Ammon's horn (tissue), 1 donor: ENCODE measurements at places on chromosomes 16 and 17.

- no peak for DNase-seq
These were observed 105.8 kb downstream of the SOCS1 start for GRCh38 chr16:11150190-11150589.

DNA sequence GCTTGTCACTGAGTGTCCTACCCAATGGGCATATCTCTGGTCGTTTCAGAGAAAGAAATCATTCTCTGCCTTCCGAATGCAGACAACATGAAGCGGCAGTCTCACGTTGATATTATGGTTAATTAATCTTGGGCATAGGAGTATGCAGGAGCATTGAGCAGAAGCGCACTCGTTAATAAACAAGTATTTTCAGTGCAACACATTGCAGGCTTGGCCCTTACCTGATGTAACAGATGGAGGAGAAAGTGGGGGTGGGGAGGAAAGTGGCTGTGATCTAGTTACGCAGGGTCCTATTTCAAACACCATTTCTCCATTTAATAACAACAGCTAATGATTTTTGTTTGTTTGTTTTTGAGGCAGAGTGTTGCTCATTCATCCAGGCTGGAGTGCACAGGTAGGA lies 414.0 kb upstream of the RBFOX1 start:
- no peak for DNase-seq

DNA sequence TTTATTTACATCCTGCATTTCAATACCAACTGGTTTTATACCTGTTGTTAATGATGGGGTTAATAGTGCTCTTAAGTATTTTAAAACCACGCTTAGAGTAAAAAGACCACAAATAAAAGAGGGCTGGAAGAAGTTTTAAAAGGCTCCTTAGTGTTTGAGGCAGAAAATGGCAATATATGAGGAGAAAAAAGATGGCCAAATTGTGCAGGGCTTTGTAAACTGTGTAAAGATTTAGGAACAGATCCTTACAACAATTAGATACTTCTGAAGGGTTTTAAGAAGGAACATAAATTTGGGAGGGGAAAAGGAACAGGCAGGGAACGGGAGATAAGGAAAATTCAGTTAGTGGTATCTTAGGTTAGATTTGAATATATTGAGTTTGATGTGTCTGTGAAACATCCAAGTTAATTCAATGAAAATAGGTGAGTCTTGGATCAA lies 12.7 kb downstream of the CDC27 start:
- no peak for DNase-seq

GRCh38 chr16:72615856-72616255 lies 432.1 kb downstream of the ZFHX3 start:
- DNase-seq = no peak

- peak; percentile 42 for DNase-seq
These were observed 999.5 kb upstream of the EEF2KMT start for GRCh38 chr16:6096931-6097670.

GRCh38 chr17:56395787-56396186 lies 197.7 kb upstream of the NOG start:
- no peak for DNase-seq

- peak; percentile 34 for DNase-seq
These were observed 85.6 kb downstream of the MSI2 start for GRCh38 chr17:57341611-57342540.

DNA sequence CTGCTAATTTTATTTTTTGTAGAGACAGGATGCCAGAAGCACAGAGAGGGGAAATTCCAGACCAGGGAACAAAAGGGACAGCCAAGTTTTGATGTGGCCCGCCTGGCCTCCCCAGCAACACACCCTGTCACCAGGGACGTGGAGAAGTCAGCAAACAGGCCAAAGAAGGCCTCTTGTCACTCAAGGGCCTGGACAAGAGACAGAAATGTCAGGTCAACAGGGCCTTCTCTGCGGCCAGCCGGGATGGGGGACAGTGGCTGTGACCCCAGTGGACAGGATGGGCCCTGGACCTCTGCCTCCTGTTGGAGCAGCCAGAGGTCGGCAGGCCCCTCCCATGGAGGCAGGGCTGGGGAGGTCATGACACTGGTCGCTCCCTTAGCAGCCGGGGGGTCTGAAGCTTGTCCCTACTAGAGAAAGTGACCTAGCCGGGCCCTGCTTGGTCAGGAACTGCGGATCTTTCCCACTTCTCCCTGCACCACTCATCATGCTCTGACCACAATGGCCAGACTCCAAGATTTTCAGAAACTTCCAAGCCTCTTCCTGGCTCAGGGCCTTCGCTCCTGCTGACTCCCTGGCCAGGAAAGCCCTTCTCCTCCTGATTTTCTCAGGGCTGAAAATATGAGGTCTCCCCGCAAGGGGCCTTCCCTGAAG lies 9.2 kb upstream of the TVP23A start:
- DNase-seq = peak; percentile 57

- DNase-seq = no peak
These were observed 28.5 kb upstream of the C17orf107 start for GRCh38 chr17:4870855-4871254.

GRCh38 chr16:72188541-72188940 lies 16.6 kb upstream of the PMFBP1 start:
- DNase-seq = no peak

DNA sequence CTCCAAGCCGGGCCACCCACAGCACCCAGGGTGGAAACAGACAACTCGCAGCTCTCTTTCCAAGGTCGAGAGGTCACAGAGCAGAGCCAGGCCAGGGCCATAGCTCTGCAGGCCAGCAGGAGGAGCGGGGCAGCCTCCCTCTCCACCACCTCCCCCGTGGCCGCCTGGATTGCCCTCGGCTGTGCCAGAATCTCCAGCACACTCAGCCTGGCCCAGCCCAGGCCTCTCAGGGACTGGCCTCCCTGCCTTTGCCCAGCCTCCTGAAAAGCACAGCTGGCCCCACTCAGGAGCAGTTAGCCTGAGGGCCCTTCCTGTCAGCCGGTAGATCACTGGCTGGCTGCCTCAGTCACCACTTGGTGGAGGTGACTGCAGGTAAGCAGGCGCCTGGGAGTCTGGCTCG lies 85.8 kb upstream of the SEC14L1 start:
- no peak for DNase-seq

- DNase-seq = no peak
These were observed at the start of gene SP6 for GRCh38 chr17:47850692-47851573. TSS of gene SP6 (minus strand) at chr17:47851163. CDS start at chr17:47848429, 2,734 bp downstream.
